ENCODE measurements at places on chromosomes 13 and 19. TPM values are rescaled to one million over a fixed set of nuclear protein-coding genes. Genes with fewer than 3 reads are reported as not detected.

GRCh38 chr19:28961772-28962500 is 251.0 kb downstream of the UQCRFS1 start:
- DNase-seq = no peak

The FXYD1 gene
- polyA plus RNA-seq = 581 TPM

GRCh38 chr19:49957262-49957915 is 3.6 kb downstream of the SIGLEC11 start:
- DNase-seq = no peak

DNA sequence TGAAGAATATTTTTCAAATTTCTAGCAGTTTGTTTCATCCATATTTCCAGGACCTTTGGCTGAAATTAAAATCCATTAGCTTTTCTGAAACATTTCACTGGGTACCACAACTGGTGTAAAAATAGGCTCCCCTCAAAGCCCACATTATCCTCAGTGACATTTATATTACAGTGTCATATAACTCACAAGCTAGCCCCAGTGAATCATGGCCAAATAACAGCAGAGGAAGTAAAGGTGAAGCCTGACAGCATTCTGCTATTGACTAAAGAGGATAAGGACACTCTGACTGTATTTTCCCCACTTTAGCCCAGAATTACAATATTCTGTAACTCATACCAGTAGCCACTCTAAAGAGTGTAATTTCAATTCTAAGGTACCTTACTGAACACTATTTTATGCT is 21.9 kb downstream of the KCTD12 start:
- no peak for DNase-seq

- DNase-seq = no peak
Measured at GRCh38 chr13:113461022-113461751, 7.9 kb upstream of the ADPRHL1 start.

DNA sequence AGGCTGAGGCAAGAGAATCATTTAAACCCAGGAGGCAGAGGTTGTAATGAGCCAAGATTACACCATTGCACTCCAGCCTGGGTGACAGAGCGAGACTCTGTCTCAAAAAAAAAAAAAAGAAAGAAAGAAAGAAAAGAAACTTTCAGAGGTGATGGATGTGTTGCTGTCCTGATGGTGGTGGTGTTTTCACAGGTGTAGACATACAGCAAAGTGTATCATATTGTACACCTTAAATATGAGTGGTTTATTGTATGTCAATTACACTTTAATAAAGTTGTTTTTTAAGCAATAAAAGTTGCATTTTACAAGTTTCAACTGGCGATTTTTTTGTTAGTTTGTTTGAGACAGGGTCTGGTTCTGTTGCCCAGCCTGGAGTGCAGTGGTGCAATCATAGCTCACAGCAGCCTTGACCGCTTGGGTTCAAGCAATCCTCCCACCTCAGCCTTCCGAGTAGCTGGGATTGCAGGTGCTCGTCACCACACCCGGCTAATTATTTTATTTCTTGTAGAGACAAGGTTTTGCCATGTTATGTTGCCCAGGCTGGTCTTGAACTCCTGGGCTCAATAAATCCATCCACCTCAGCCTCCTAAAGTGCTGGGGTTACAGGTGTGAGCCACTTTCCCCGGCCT is 13.5 kb upstream of the INSR start:
- no peak for DNase-seq

Measured in psoas muscle (tissue), 8 donors.